ENCODE measurements at places on chromosomes 2 and 18.
A peak's percentile ranks its signal among the peaks of the same experiment; 100 is the strongest.

GRCh38 chr2:239015218-239015900, 167.5 kb downstream of the TWIST2 start:
- DNase-seq, result no peak

DNA sequence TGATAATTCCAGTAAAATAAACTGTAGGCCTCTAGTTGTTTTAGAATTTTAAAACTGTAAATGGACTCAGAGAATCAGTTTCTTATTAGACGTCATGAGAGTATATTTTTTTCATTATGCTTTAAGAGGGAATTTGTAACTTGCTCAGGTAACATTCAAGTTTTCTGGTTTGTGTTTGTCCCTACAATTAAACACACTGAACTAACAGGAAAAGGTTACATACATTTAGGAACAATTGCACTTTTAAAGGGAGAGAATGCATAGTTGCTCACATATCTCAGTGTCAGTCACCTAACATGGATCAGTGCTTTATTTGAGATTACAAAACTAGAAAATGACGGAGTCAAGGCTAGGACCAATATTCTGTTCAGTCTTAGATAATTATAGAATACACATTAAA, 3.1 kb downstream of the COL3A1 start:
- no peak for DNase-seq

DNA sequence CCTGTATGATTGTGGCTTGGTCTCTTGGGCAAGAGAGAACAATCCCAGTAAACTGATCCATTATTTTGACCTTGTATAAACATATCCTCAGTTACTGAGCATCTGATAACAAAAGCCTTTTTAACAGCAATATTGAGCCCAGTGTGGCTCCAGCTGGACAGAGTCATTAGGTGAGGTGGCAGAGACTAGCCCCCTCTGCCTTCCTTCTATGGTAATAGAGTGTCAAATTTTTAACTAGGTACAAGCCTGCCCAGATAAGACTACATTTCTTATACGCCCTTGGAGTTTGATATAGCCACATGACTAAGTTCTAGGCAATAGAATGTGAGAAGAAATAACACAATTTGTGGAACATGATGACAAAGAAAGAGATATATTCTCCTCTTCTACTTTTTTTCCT, 56.2 kb downstream of the HNMT start:
- DNase-seq, result no peak

GRCh38 chr2:234457421-234457820, 39.5 kb downstream of the ARL4C start:
- DNase-seq, result no peak

GRCh38 chr18:49638891-49639557, 77.2 kb downstream of the LIPG start:
- DNase-seq, result no peak

GRCh38 chr2:8581601-8582041, 100.2 kb upstream of the ID2 start:
- no peak for DNase-seq

DNA sequence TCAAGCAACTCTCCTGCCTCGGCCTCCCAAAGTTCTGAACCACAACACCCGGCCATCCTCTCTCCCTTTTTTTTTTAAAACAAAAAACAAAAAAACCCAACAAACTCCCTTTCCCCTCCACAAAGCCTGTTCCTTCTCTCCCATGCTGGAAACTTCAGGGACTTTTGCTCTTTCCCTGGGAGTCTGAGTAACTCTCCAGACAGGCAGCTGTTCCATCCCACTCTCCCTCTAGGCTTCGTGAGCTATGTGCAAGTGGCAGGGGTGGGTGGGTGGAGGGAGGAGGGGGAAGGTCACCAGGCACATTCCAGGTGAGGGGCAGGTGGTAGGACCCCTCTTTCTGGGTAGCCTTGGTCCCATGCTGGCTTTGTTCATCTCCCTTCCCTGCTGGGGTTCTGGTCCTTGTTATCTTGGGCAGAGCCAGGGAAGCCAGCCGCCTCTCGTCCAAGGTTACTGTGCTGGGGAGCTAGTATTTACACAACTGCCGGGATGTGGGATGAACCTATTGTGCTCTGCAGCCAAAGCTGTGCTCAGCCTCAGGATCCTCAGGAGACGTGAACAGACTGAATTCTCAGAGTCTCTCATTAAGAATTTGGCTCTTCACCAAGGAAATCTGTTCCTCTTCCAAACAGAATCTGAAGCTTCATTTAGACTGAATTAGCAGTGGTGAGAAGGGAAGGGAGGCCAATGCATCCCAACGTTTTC, 106.9 kb downstream of the LIPG start:
- DNase-seq, result no peak

DNA sequence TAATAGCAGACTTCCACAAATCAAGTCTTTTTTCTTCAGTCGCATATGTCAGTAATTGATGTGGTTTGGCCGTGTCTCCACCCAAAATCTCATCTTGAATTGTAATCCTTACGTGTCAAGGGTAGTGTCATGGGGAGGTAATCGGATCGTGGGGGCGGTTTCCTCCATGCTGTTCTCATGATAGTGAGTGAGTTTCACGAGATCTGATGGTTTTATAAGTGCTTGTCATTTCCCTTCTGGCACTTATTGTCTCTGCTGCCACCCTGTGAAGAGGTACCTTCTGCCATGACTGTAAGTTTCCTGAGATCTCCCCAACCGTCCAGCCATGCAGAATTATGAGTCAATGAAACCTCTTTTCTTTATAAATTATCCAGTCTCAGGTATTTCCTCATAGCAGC, 478.8 kb downstream of the PTPRM start:
- peak; percentile 55 for DNase-seq

DNA sequence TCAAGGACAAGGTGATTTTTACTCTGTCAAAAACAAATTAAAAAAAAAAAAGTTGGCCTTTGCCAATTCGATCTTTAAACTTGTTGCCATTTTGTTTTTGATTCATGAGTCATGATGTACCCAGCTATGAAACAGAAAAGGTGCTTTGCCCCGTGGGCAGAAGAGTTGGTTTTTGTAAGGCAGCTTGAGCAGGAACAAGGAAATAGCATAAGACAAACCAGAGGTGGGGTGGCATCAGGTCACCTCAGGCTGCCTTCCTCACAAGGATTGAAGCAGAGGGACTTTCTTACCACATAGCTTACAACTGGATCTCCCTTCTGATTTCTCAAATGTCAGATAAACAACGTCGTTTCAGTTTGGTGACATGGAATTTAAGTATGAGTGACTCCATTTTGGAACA, 123.8 kb downstream of the ARL4C start:
- DNase-seq, result no peak

DNA sequence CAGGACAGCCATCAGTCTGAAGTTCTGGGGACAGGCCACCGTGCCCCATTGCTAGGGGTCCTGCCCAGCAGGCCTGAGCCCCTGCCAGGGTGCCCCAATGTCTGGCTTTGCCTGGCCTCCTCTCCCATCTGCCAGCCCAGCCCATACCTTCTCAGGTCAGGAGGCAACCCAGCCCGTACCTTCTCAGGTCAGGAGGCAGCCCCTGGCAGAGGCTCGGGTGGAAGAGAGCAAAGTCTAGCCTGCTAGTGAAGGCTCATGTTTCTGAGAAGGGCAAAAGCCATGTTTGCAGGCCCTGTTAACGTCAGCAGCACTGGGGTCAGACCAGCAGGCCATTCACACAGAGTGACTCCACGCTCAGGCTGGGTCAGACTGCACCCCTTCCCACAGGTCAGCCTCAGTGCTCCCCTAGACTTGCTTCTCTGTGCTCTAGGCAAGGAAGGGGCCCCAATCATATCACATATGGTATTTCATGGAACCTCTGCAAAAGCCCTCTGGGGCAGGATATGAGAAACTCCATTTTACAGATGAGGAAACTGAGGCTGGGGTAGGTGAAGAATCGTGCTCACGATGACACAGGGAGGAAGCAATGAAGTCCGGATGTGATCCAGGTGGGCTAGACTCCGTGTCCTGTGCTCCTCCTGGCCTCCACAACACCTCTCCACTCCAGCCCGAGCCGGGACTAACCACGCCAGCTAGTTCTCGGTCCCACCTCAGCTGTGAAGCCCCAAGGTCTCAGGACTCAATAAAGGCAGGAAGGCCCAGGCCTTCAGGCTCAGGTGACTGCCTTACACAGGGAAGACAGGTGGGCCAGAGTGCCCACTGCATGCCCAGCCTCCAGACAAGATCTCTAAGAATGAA, 9.5 kb downstream of the SDC1 start:
- DNase-seq, result no peak

DNA sequence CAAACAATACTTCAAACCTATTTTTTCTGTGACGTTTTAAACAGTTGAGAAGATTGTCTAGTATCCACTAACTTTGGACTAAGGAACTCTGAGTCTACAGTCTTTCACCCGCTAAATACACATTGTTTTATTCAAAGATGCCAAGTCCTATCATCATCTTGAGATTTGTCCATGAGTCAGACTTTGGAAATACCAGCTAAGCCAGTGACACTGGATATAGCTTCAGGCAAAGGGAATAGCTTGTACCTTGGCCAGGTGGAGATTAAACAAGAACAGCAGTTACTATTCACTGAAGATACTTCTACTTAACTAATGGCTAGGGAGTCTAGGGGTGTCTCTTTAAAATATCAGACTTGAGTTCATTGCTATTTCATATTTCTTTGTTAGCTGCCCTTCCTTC, 137.5 kb downstream of the COMMD1 start:
- DNase-seq, result no peak

DNA sequence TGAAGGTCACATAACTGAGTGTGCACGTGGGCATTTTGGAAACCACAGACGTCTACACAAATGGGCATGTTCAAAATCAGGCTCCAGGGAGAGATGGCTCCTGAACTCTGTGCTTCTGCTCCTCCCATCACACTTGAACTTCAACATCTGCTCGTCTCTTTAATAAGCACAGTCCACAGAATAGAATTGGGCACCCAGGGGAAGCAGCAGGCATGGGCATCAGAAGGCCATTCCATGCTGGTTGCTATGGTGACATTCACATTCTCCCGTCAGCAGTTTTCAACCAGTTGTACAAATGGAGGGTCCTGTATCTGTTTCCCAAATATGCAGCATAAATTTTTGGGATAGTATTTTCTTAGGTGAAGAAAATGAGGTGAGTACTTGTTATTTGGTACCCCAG, 183.7 kb upstream of the COPS8 start:
- no peak for DNase-seq

DNA sequence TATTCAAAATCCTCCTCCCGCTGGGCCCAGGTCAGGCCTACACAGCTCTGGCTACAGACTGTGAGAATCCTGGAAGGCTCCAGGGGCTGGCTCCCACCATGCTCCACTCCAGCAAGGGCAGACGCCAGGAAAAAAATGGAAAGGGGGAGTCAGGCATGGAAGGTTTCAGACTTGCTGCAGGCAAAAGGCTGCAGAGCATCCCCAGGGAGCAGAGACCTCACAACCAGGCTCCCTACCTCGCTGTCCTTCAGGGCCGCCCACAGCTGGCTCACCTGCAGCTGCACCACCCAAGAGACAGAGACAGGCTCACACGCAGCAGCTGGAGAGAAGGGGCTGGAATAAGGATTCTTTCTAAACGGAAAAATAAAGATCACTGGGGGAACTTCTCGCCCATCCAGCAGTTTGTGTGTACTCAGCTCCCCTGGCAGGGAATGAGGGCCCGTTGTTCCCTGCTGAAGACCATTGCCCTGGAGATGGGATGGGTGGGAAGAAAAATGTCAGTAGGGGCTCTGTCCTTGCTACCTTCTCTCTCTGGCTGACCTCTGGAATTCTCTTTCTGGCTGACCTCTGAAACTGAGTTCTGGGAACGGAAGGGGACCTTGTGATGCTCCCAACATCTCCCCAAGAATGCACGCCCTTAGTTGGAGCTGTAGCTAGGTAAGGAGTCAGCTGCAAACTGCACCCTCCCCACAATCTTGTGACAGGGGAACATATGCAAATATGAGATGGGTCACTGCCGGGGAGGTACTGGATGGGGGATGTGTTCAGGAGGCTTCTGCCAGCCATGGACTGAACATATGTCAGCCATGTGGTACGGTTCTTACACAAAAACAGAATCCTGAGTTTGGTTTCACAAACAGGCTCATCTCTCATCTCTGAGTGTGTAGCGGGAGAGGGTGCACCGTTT, 34.5 kb downstream of the BCL2 start:
- DNase-seq, result no peak

- DNase-seq, result no peak
Measured at GRCh38 chr2:99771681-99772333, 282.0 kb upstream of the REV1 start.

- no peak for DNase-seq
Measured at GRCh38 chr2:25587361-25587760, 86.0 kb downstream of the DTNB start.

DNA sequence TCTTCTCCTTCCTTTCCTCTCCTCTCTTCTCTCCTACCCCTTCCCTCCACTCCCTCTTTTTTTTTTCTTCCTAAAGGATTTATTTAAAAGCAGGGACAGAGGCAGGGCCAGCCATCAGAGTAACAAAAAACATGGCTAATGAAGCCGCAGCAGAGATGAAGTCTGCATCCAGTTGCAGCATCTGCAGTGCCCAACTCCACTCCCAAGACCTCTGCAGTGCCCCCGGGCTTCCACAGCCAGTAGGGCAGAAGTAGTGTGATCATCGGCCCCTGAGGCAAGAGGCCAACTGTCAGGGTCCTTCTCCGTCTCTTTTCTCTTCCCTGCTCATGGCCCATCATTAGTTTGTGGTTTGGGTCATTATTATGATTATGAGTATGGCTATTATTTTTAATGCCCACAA, 4.2 kb upstream of the EGR4 start:
- no peak for DNase-seq

DNA sequence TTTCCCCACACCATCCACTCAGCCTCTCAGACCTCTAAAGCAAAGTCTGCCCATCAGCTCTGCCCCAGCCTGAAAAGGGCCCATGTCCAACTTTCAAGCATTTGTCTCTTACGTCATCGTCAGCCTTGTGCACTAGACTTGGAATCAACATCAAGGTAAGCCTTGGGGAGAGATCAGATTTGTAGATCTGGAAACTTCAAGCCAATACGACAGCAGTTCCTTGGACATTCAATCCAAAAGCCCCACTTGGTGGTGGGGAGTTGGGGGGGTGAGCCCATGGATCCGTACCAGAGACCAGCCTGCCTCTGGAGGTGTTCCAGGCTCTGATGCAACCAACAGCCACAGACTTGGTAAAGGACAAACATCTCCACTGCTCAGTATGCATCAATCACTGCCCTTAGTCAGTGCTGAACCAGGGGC, 206.8 kb upstream of the MEIS1 start:
- no peak for DNase-seq

DNA sequence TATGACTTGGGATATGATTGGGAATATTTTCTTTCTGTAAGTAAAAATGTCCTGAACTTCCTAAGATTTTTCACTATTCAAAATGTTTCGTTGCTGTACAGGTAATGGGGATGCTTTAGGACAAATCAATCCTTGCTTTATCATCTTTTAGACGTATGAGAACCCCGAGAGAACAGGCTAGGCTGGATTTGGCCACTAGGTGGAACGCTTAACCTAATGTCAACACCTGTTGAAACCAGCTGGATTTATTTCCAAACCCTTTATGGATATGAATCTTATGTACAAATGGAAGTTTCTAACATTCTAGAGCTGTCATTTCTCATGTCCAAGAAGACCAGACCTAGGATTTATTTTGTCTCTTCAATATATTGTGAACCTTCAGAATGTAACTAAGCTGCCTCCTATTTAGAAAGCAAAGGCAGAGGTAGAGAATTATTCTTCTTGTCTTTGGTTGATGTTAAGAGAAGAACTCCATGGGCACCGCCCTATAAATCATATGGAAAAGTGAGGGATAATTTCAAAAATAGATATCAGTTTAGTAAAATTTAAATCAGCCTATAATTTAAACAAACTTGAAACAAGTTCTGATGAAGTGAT, 96.7 kb downstream of the PMAIP1 start:
- DNase-seq, result no peak
